ENCODE measurements at places on chromosomes 13 and 19.

GRCh38 chr19:21468791-21469190 is 36.6 kb upstream of the ZNF429 start:
- no peak for DNase-seq

- DNase-seq, result no peak
Observed at GRCh38 chr19:54355675-54356074, 9.1 kb downstream of the LAIR1 start.

GRCh38 chr19:53388904-53389303 is 6.0 kb upstream of the ZNF765 start:
- no peak for DNase-seq

GRCh38 chr13:112695121-112695520 is 5.3 kb downstream of the ATP11A start:
- no peak for DNase-seq

DNA sequence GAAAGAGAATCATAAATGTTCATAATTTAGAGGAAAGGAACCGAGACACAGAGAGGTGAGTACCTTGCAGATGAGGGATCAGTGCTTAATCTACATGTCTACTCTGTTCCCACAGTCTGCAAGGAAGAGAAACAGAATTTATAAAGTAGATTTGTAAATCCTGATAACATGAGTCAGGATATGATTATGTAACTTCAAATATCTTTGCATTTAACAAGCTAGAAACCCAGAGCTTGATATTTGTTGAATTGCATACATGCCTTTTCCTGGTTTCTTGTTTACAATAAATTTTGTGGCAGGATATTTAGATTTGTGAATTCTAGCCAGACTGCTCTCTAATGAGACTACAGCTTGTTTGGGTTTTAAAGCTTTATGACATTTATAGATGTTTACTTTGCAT is 219.2 kb downstream of the ENOX1 start:
- DNase-seq, result no peak

DNA sequence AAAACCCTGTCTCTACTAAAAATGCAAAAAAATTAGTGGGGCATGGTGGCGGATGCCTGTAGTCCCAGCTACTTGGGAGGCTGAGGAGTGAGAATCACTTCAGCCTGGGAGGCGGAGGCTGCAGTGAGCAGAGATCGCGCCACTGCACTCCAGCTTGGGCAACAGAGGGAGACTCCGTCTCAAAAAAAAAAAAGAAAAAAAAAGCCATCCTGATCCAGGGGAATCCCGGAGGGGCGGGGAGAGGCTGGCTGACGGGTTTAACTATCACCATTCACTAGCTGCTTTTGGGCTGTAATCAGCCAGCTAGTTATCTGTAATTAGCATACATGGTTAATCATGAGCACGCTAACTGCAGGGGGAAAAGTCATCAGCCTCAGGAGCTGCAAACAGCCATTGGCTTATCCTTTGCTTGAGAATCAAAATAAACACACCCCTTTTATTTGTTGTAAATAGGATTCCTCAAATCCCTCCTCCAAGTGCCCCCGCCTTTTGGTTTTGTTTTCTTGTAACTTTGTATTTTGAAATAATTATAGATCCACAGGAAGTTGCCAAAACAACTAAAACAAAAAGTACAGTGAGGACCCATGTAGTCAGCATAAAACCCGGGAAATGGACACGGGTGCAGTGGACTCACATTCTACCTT is 9.6 kb downstream of the FSD1 start:
- no peak for DNase-seq

- DNase-seq, result peak; percentile 38
Observed at GRCh38 chr19:19588546-19588945, 29.9 kb downstream of the PBX4 start.

- no peak for DNase-seq
Observed at GRCh38 chr19:3942790-3943409, 10.0 kb downstream of the NMRK2 start.

- DNase-seq, result no peak
Observed at GRCh38 chr19:51948975-51949374, 21.7 kb downstream of the ZNF613 start.

DNA sequence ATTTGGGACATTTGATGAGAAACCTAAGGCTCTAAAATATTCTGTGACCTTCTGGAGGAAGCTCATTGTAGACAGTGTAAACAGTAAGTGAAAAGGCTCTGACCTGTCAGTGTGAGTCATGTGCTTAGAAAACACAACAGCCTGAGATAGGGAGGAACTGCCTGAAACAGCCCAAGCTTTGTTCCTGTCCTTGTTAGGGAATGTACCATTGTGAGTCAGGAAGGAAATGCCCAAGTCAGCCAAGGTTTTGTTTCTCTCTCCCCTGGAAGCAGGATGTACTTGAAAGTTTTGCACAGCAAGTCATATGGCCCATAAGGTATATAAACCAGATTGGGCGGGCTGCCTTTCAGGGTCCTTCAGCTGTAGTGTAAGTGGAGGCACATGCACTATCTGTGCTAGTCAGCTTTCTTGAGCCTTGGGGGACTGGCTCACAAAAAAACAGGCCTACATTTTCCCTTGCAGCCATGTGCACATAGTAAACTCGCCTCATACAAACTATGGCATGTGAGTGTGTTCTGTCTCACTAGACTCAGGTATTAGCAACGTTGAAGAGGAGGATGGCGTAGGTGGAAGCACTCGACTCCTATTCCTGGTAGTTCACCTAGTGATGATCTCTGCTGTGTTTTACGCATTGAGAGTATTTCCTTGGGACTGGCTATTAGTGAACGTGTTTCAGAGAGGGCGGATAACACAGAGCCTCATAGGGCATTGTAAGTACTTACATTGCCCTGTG is 141.2 kb upstream of the KLHL1 start:
- no peak for DNase-seq

GRCh38 chr19:53906211-53907192 is 2.6 kb upstream of the CACNG7 start:
- DNase-seq, result peak; percentile 88

GRCh38 chr19:28021259-28022185 is 1191.4 kb downstream of the UQCRFS1 start:
- no peak for DNase-seq

- no peak for DNase-seq
Observed at GRCh38 chr19:9640956-9641355, 19.9 kb upstream of the ZNF561 start.

DNA sequence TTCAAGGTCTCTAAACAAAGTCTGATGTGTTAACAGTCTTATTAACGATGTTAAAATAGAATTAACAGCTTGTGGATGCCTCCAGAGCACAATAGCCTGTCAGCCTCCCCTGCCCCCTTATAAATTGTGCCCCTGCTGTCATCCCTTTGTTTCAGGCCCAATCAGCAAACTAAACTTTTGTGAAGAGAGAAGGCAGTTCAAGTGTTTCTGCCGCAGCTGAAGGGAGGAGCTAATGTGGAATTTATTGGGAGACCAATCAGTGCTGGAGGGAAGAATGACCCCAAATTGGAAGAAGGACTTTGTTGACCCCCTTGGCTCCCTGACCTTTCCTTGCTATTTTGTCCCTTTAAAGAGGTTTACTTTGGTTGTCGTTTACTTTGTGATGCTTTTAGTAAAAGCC is 160.5 kb downstream of the TM9SF2 start:
- DNase-seq, result no peak

DNA sequence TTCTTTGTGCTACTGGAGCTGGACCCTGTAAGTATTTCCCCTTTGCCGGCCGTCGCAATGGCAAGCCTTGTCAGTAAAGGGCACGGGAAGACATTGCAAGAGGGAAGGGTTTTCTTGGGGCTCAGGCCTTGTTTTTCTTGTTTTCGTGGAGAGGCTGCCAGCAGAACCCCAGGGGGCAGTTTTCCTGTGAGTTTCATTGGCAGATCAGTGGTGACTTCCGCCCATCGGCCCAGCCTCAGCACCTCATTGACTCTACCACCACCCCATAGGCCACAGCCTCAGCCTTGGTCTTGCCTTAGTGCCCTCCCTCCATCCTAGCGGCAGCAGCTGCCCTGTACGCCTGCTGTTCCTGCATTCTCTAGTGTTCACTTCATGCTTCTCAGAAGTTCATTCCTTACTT is 61.5 kb downstream of the GJA3 start:
- DNase-seq, result no peak

DNA sequence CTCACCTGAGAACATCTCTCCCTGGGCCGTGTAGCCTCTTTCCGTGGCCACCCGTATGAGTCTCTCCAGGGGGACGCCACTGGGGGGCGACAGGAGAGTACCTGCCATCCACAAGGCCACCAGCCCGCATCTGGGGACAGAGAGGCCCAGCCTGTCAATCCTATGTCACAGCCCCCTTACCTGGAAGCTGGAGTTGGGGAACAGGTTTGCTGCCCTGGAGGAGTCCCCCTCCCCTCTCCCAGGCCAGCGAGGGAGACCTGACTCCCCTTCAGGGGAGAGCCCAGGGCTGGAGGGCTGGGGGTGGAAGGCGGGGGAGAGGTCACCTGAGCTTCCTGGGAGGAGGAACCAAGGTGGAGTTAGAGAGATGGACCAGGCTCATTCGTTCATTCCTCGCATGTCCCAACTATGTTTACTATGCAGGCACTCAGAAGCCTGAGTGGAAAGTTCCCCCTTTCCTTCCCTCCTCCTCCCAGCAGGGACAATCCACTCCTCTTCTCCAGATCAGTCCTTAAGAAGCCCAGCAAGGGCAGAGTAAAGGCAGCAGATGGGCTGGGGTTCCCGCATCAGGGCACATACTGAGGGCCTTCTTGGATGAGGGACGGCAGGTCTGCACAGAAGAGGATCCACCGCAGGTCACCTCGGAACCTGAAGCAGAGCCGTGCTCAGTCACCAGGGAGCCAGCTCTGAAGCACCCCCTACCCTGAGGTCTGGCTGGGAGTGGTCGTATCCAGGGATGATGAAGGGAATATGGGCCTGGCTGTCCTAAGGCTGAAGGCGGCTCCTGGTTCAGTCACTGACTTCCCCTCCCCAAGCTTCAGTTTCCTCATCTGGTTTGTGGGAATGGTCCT is 5.5 kb downstream of the ACTMAP start:
- no peak for DNase-seq

- no peak for DNase-seq
Observed at GRCh38 chr13:78402708-78403400, 200.5 kb downstream of the POU4F1 start.

GRCh38 chr19:15354566-15355296 is 22.4 kb upstream of the BRD4 start:
- no peak for DNase-seq

- DNase-seq, result peak; percentile 24
Observed at GRCh38 chr13:52459668-52460067, 4.4 kb downstream of the CKAP2 start.

GRCh38 chr13:20989656-20990321 is 71.6 kb downstream of the LATS2 start:
- no peak for DNase-seq

DNA sequence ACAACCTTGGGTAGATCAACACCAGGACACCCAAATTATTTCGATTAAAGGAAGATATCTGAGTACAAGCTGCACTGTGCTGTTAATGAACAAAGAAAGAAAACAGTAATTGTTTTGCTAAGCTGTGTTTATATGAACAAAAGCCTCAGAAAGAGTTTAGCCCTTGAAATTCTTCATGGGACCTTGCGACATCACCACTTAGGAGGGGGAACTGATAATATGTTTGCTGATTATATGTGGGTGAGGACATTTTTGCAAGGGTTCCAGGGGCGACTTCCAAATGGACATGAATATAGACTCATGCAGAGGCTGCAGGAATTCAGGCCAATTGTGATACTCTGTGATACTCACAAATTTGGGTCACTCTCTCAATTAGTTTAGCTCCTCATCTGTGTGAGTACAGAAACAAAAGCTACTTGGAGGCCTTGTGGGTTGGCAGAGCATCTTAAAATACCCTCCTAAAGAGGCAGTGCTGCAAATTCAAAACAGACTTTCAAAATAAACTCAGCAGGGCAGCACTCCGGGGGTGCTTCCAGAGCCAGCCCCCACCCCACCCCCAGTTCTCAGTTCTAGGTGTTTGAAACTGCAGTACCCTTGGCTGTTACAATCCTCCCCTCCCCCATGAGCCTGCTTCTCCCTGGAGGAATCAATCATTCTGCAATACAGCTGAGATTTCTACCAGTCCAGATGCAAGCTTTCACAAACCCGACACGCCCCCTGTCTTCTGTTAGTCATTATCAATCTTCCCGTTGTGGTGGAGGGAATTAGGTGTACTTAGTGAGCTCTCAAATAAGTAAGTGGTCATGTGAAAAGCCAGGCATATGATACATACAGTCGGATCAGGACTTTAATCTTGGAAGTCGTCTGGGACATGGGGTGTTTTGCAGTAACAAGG is 97.0 kb upstream of the MBNL2 start:
- peak; percentile 44 for DNase-seq

DNA sequence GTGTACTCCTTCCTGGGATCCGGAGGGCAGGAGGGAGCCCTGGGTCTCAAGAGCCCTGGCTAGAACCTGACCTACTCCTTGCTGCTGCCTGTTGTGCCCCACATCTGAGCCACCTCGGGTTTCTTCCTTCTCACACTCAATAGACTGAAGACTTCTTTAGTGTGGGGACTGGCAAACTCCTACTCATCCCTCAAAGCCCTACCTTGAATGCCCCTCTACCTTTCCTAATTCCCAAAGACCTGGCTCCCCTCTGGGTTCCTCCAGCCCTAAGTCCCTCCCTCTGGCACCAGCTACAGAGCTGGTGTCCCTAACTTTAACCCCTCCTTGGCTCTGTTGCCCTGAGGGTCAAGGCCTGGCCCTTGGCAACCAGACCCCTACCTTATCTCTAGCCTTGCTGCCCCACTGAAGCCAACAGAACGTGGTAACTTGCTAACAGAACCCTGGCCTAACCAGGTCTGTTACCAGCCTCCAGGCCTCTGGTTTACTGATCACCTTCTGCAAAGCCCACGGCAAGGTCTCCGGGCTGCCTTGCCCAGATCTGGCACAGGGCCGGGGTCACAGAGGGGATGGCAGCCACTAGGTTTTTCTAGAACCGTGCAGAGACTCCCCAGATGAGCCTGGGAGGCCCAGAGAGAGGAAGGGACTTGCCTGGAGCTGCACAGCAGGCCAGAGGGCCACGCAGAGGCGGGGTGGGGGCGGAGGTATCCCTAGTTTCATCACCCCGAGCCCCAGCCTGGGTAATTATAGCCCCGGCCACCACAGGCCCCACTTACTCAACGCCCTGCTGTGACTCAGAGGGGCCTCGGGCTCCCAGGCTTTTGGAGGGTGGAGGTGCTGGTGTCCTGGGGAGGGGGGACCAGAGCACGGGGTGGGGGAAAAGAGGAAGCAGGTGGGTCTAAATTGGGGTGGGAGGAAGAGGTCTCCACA is 15.3 kb downstream of the ZBTB7A start:
- peak; percentile 83 for DNase-seq

DNA sequence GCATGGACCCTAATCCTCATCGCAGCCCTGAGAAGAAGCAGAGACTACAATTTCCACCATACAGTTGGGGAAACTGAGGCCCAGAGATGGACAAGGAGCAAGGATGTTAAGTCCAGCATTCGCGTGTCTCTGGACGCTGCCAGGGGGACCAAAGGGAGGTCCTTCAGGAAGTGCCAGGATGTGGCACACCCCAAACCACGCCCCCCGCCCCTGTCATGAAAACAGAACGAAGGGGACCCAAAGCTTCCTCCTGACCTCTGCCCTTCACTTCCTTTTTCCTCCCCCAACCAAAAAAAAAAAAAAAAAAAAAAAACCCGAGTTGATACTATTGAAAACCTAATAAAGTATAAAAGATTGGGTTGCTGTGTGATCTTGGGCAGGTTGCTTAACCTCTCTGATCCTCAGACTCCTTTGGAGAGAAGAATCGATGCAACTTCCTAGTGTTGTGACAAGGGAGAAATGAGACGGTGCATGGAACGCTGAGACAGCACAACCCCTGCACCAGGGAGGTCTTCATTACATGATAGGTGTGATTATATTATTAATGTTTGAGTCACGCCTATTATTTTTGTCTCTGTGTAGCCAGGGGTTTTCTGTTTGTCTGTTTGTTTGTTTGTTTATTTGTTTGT is 2.7 kb upstream of the ZBTB7A start:
- no peak for DNase-seq

Measured in AG20443 (cell line).